ENCODE measurements at places on chromosomes 12 and 14.
A peak's percentile ranks its signal among the peaks of the same experiment; 100 is the strongest.

DNA sequence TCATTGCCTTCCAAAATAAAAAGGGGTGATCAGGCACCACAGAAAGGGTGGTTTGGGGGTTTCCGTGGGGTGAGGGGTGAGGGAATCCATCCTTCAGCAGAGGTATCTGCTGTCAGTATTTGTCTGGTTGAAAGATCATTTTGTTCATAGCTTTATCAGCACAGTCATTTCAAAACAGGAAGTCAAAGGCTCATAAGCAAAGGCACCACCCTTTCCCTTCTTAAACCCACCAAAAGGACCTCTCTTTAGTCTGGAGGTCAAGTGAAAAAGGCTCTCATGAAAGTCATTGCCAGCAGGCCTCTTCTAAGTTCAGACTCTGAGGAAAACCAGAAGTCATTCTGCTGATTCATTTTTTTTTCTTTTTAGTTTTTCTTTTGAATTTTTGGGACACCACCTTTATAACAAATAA lies 6.2 kb downstream of the CHST11 start:
- no peak for DNase-seq

DNA sequence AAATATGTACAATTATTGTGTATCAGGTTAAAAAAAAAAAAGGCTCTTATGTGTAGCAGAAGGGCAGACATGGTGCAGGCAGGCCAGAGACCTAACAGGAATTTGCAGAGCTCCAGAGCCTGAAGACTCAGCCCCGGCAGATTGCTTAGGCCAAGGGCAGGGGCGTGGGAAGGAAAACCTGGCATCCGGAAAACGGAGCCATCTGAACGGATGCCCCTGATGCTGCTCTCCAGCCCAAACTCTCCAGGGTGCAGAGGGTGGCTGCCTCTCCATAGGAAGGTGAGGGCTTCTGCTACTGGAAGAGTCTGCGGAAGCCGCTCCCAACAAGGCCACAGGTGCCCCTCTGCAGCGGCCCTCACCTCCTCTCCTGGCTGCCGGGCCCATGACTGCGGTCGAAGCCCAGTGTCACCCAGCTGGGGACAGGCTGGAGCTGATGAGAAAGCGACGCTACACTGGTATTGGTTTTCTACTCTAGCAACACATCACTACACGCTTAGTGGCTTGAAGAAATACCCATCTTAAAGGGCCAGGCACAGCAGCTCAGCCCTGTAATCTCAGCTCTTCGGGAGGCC lies 19.4 kb downstream of the ACADS start:
- no peak for DNase-seq

DNA sequence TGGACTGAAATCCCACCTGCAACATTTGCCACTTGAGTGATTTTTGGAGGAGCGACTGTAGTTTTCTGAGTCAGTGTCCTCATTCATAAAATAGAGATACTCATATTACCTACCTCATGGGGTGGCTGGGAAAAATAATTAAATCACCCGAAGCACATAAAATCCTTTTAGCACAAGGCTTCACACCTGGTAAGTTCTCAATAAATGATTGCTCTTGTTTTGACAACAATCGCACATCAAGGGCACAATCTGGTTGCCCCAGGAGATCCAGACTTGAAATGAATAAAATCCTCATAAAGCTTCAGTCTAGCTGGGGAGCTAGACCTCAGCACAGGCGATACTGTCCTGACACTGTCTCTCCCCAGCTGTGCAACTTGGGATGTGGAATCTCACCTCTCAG lies 76.0 kb upstream of the CCDC60 start:
- no peak for DNase-seq

GRCh38 chr14:105878554-105878953 lies 352.2 kb downstream of the TMEM121 start:
- no peak for DNase-seq

DNA sequence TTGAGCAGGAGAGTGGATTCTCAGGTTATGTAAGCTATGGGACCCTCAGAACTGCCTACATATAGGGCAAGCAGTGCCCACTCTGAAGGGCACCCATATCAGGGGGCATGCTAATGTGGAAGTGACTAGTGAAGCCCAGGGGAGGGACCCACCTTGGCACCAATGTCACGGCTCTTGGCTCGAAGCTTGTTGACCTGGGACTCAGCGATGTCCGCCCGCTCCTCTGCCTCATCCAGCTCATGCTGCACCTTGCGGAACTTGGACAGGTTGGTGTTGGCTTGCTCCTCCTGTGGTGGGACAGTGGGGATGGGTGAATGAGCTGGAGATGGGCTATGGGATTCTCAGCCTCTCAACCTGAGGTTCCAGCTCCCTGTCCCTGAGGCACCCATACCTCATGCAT lies 5.4 kb downstream of the CMTM5 start:
- no peak for DNase-seq

GRCh38 chr12:24931666-24932405 lies 17.1 kb downstream of the BCAT1 start:
- no peak for DNase-seq

DNA sequence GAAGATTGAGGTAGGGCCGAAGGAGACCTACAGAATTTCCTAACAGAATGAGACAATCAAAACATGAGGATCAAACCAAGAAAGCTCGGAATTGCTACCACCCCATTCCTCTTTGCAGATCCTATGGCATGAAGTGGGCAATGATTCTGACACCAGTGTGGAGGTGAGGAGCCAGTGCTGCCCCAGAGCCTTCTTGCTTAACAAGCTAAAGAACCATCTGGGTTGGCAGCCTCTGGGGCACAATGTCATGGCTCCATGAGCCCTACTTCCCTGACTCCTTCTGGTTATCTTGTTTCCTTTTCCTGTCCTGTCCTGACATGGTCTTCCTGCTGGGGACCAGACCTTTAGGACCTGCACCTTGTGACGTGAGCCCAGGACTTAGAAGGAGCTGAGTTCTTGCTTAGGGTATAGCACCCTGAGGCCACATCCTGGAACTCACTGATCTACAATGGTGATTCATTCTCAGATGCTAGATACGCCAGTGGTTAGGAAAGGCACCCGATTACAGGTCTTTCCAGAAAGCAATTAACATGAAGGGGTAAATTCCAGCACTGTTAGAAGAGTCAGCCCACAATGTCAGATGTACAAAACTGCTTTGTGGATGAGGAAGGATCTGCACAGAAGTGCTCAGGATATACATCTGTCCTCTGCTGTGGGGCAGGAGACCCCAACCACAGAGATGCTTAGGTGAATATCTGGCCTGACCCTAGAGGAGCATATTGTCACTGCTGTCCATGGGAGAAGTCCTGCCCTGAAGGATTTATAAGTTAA lies 324.2 kb downstream of the ZFP36L1 start:
- DNase-seq: peak; percentile 46

DNA sequence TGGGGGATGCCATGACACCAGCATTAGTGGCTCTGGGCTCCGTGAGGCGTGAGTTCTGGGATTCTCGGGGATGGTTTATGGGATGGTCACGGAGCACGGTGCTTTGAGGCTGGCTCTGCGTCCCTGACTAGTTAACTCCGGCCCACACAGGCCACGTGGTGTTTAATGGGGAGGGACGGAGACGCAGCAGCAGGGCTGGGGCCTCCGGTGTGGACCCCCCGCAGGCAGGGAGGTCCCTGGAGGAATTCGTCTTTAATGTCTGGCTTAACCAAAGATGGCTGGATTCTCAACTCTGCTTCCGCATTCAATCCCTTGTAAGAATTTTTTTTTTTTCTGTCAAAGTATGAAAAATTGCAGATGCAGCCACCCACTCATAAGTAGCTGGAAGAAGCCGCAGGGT lies 86.4 kb upstream of the RFLNA start:
- DNase-seq: no peak

GRCh38 chr12:127308148-127308547 lies 958.8 kb upstream of the TMEM132C start:
- no peak for DNase-seq

DNA sequence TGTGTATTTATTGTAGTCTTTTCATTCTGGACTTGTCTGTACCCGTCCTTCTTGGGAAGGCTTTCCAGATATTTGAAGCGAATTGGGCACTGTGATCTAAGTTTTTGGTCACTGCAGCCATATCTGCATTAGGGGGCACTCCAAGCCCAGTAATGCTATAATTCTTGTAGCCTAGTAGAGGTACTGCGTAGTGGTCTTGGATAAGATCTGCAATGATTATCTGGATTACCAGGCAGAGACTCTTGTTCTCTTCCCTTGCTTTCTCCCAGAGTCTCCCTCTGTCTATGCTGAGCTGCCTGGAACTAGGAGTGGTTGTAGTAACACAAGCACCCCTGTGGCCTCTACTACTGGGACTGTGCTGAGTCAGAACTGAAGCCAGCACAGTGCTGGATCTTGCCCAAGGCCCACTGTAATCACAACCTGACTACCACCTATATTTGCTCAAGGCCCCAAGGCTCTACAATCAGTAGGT lies 30.0 kb downstream of the SLC38A2 start:
- DNase-seq: peak; percentile 31
